Stimulated activated CD8-positive, alpha-beta memory T cell treated with anti-CD3 and anti-CD28 coated beads, Interleukin-4, amount 100 ng/mL, for 4 hours (primary cell): ENCODE measurements at places on chromosomes 11 and 22.

GRCh38 chr22:22009661-22010060, 27.1 kb upstream of the TOP3B start:
- DNase-seq = no peak

DNA sequence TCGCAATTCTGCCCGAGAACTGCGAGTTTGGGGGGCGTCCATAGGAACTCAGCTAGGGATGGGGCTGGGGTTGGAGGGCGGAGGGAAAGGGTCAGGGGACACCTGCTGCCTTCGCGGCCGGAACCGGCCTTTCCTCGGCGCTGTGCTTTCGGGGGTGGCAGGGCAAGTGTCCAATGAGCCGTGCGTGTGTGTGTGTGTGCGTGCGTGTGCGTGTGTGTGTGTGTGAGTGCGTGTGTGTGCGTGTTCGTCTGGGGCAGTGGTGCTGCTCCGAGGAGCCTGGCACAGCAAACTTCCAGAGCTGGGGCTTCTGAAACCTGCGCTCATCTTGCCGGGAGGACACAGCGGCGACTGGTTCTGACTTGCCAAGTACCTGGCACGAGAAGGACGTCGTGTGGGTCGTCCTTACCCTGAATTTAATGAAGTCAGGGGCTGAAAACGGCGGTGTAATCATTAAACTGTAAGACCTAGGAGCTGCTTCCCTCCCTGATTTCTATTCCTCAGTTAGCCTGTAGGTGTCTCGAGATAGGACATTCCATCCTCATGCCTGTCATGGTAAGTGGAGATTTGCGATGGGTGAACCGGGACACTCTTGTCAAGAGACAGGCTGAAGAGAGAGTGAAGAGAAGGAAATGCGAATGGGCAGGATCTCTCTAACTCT, 27.0 kb upstream of the AMOTL1 start:
- no peak for DNase-seq

GRCh38 chr22:47456031-47456430, 693.6 kb downstream of the TBC1D22A start:
- DNase-seq = no peak

GRCh38 chr11:33258631-33259205, 1.5 kb downstream of the HIPK3 start:
- no peak for DNase-seq

- no peak for DNase-seq
Observed at GRCh38 chr11:108221911-108222573, 396 bp downstream of the NPAT start.

GRCh38 chr22:20578707-20579106, 71.3 kb downstream of the MED15 start:
- no peak for DNase-seq

DNA sequence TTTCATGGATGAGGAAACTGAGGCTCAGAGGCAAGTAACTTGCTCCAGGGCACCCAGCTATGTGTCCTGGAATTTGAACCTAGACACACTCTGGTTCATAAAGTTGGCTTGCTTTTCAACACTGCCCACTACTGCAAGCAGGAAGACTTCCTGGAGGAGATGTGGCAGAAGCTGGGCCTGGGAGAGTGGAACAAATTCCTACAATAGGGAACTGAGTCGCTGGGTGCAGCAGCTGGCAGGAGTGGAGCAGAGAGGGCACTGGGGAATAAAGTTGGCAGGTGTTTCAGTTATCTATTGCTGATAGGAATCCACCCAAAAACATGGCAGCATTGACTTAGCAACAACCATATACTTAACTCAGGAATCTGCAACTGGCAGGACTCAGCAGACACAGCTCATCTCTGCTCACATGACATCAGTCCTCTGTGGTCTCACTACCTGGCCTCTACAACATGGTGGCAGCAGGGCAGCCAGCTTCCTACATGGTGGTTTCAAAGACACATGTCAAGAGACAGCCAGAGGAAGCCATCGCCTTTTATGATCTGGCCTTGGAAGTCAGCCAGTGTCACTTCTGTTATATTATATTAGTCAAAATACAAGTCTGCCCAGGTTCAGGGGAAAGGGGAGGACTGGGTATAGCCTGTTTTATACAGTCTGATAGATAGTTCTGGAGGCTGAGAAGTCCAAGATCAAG, 10.6 kb upstream of the CARD10 start:
- no peak for DNase-seq

DNA sequence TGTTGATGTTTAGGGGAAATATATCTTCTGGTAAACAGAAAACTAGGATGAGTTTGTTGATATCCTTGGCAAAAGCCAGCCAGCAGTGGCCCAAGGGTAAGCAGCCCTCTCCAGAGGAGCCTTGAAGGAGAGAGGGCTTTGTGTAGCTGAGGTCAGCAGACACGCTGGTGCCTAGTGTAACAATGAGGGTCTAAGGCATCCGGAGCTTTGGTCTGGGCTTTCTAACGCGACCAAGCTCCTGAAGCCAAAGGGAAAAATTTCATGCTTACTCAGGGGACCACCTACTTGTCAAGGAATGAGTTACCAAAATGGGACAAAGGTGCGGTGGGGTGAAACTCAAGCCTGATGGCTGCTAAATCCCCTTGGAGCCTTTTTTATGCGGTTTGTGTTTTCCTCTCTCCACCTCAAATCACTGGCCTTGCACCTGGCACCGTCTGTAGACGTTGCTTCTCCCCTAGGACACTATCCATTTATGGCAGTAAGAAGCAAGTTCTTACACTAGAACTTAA, 134.9 kb downstream of the DBX1 start:
- no peak for DNase-seq

DNA sequence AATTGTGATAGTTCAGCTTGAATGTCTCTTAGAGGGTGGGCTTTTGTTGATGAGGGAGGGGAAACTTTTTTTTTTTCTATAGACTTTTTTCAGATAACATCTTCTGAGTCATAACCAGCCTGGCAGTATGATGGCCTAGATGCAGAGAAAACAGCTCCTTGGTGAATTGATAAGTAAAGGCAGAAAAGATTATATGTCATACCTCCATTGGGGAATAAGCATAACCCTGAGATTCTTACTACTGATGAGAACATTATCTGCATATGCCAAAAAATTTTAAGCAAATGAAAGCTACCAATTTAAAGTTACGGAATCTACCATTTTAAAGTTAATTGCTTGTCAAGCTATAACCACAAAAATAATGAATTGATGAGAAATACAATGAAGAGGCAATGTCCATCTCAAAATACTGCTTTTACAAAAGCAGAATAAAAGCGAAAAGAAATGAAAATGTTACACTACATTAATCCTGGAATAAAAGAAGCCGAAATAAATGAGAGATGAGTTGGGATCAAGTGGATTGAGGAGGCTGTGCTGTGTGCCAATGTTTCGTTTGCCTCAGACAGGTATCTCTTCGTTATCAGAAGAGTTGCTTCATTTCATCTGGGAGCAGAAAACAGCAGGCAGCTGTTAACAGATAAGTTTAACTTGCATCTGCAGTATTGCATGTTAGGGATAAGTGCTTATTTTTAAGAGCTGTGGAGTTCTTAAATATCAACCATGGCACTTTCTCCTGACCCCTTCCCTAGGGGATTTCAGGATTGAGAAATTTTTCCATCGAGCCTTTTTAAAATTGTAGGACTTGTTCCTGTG, 3.9 kb downstream of the MALAT1 start:
- no peak for DNase-seq

- DNase-seq = no peak
Observed at GRCh38 chr11:96167203-96167758, 175.7 kb downstream of the MAML2 start.

GRCh38 chr22:42262964-42263363, 7.5 kb downstream of the TCF20 start:
- no peak for DNase-seq

- DNase-seq = no peak
Observed at GRCh38 chr11:4087551-4087950, 7.0 kb upstream of the RRM1 start.

- no peak for DNase-seq
Observed at GRCh38 chr22:39664485-39665200, 94.1 kb downstream of the CACNA1I start.

- DNase-seq = no peak
Observed at GRCh38 chr22:49943405-49943765, 17.2 kb upstream of the PIM3 start.

DNA sequence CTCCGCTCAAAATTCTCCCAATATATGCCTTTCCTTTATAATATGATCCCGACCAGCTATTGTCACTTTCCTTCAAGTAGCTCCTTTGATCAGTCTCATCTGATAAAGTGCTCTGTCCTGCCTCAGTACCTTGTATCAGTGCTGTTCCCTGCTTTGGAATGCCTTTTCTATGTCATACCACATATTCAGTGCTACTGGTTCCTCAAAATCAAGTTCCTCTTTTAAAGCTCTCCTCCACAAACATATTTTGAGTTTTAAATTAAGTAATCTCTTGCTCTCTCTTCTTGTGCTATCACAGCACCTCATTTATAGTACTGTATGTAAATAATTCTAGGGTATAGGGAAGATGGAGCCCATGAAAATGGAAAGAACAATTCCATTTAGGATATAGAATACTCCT, 137.1 kb upstream of the CTSC start:
- no peak for DNase-seq

DNA sequence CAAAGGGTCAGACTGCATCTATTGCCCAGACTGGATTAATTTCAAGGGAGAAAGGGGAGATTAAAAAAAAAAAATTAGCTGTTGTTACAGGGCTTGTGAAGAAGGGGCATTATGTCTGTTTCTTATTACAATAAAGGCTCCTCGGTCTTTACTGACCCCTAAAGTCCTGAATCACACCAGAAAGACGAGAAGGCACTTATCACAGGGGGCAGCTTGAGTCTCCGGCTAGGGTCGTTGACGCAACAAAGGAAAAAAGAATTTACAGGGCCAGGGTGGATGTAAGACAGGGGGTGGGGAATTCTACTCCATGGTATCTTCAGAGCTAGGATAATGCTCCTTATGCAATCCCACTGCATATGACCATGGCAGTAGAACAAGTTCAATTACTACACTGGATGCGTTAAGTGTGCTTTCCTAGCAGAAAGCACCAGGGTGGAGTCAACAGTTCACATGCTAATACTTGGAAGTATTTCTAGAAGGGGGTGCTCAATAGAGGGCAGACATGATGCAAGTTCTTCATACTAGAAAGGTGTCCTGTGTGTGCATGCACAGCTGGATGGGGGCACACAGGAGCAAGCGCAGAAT, 16.5 kb downstream of the DDX17 start:
- DNase-seq = no peak

GRCh38 chr22:31449506-31449905, 40.1 kb downstream of the EIF4ENIF1 start:
- DNase-seq = no peak

DNA sequence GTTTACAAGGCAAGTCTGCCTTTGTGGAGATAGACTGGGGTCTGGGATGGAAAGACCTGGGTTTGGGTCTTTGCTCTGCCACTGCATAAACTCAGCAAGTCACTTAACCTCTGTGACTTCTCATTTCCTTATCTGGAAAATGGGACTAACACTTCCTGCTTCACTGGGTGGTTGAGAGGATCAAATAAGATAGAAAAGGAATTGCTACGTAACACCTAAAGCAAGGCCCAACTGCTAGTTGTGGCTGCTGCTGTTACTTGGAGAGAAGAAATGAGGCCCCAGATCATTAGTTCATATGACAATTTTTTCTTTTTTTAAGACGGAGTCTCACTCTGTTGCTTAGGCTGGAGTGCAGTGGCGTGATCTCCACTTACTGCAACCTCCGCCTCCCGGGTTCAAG, 5.9 kb downstream of the PTPRJ start:
- DNase-seq = no peak

DNA sequence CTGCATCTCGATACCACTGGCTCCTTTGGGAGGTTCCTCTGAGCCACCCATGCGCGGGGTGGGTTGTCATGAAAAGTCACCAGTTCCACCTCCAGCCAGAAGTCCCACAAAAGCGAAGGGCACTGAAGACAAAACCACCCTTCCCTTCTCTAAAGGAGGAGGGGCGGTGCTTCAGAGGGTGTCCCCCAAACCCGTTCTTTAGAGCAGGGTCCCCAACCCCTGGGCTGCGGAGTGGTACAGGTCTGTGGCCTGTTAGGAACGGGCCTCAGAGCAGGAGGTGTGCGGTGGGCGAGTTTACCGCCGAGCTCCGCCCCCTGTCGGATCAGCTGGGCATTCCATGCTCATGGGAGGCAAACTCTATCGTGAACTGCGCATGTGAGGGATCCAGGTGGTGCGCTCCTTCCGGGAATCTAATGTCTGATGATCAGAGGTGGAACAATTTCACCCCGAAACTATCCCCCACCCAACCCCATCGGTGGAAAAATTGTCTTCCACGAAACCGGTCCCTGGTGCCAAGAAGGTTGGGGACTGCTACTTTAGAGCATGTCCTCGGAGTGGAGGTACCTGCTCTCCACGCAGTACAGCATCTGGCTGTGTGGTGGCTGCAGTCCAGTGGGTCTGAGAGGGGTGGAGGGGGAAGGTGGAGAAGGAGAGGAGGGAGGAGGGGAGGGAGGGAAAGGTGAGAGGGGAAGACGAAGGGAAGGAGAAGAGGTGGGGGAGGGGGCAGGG, 72.9 kb upstream of the SEPTIN5 start:
- DNase-seq = no peak

DNA sequence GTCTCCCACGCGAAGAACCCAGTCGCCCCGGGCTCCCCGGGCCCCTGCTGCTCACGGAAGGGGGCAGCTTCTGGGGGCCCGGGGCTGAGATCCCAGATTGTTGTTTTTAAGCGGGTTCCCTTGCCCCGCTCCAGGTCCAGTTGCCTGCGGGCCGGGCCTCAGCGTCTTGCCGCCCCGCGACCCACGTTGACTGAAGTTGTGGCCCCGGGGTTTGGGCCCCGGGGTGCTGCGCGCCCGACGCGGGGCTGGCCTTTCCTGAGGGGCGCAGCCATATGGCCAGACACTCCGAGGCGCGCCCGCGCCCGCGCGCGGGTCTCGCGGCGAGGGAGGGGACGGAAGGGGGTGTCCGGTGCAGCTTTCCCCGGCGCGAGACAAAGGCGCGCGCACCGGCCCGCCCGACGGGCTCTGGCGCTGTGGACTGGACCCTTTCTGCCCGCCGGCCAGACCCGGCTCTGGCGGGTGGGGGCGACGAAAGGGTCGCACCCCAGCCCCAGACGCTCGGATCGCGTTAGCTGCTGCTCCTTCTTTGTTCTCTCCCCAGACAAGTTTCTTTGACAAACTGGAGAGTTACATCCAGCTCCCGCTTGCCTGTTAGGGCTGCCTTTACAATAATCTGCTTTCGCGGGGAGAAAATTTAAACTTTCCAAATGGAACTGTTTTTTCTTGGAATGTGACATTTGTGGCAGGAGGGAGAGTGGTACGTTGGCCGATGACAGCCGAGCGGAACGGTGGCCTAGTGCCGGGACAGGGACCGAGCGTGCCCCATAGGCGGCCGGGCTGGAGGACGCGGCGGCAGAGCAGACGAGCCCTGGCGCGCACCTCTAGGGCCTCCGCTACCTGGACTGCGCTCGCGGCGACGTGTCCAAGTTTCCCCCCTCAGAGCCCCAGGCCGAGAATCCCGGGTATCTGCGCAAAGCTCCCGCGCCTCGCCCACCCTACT, 716 bp downstream of the AMOTL1 start:
- DNase-seq = no peak

DNA sequence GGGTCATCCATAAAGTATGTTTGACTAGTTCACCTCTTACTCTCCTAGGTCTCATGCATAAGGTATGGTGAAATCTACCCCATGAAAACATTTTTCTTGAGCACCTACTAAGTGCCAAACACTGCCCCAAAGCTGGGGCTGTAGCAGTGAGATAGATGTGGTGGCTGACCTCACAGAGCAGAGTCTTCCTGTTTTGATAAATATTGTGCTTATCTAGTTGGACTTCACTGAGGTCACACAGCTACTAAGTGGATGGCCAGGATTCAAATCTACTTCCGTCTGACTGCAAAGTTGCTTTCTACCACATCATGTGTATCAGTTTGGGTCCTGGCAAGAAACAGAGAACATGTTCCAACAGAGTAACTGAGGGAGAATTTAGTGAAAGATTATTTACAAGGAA, 6.4 kb upstream of the HTATIP2 start:
- no peak for DNase-seq

- DNase-seq = no peak
Observed at GRCh38 chr22:41290262-41291221, 4.6 kb upstream of the RANGAP1 start.
